GM12864 (cell line): ENCODE measurements at places on chromosomes 3 and 15.

DNA sequence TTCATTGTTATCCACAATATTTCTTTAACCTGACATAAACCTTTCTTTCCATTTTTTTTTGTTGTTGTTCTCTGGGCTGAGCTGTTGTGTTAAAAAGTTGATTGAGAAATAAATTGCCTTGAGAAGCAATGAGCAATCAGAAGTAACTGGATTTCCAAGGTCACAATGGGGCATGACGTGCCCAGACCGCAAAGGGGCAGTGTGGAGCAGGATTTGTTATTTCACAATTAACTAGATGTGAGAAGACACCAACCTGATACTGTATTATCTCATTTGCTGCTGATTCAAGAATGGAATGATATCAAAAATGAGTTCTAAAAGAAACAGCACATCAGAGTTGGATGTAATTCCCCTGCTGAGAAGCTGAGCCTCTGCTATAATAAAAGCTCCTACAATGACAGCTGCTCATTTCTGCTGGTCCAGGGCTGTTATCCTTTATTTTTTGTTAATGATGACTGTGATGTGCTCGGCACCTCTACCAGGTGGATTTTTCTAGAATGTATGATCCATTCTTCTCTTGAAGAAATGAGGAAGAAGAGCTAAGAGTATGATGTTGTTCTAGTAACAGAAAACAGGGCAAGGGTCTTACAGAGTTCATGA, 28.1 kb downstream of the CPNE4 start:
- DNase-seq, result peak; percentile 10

DNA sequence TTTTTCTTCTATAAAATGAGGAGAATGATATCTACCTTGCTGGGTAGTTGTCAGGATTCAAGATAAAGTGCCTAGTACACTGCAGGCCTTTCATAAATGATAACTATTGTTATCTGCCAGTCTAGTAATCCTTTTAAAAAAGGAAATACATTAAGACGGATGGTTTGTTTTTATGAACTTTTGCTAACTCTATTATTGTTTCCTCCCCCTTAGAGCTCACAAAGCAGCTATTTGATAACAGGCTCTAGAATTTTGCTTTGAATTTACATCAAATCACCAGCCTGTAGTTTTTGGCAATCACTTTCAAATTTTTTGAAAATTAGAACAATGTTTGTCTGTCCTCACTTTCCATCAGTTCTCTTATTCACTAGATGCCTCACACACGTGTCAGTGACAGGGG, 39.8 kb downstream of the BLM start:
- DNase-seq, result no peak

DNA sequence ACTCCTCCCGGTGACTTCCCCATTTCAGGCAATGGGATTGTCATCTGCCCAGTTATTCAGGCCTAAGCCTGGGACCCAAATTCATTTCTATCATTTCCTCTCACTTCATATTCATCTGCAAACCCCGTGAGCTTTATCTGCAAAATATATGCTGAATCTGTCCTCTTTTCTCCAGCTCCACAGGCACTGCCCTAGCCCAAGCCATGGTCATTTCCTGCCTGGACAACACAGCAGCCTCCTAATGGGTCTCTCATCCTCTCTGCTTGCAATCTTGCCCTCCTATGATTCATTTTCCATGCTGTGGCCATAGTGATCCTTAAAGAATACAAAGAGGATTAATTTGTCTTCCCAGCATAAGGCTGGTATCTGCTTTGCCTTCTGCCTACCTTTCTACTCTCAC, 6.1 kb downstream of the RBP2 start:
- no peak for DNase-seq

GRCh38 chr3:141346007-141346406, 22.3 kb upstream of the ZBTB38 start:
- no peak for DNase-seq

DNA sequence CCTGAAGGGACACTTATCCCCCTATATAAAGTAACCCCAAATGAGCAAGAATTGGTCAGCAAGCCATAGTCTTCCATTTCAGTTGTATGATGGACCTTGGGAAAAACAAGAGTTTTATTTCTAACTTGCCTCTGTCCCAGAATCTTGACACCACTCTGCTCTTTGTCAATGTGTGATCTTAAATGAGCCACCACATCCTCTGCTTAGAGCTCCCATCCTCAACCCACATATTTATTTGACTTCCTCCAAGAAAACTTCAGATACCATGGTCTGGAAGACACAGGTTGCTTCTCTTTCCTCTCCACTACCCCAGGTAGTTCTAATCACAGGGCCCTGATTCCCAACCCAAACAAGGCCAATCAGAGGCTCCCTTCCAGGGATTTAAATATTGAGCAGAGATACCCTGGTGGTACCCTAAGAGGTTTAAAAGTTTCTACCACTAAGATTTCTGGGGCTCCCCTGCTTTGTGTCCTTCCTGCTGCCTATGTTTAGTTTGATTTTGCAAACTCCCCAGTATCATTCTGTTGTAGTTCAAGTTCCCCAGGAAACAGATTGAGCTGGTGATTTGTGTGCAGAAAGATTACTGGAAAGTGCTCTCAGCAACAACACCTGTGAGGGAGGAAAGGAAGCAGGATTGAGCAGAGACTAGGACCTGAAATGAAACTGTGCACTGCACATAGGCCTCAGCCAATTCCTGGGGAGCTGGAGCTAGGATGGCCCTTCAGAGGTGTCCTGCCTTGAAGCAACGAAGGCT, 64.3 kb downstream of the MTHFS start:
- DNase-seq, result no peak
